ENCODE measurements at places on chromosomes 2 and 18.
A peak's percentile ranks its signal among the peaks of the same experiment; 100 is the strongest.

- DNase-seq = peak; percentile 30
Measured at GRCh38 chr2:210224941-210225672, at the start of gene ACADL. Gene ACADL (minus strand): TSS chr2:210225447. CDS start chr2:210225263, 184 bp downstream.

DNA sequence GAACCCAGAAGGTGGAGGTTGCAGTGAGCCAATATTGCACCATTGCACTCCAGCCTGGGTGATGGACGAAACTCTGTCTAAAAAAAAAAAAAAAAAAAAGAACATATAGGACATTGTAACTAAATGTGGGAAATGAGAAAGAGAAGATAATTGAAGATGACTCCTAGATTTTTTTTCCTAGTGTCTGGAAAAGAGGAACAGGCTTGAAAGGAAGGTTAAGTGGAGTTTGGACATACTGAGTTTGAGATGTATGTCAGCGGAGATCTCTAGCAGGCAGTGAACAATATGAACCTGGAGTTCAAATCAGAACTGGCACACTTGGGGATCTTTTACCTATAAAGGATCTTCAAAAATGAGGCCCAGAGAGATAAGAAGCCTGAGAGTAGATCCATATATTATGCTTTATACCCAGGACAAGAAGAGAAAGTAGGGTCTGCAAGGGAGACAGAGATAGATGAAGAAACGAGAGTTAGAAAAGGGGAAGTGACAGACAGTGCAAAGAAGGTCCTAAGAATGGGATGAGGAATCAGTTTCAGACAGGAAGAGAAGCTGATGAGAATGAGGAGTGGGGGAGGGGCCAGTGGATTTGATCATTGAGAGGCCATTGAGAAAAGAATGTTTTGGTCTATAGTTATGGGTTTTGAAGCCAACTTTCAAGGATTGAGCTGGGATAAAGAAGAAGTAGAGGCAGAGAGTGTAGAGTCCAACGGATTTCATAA is 46.9 kb upstream of the CD28 start:
- DNase-seq = no peak

DNA sequence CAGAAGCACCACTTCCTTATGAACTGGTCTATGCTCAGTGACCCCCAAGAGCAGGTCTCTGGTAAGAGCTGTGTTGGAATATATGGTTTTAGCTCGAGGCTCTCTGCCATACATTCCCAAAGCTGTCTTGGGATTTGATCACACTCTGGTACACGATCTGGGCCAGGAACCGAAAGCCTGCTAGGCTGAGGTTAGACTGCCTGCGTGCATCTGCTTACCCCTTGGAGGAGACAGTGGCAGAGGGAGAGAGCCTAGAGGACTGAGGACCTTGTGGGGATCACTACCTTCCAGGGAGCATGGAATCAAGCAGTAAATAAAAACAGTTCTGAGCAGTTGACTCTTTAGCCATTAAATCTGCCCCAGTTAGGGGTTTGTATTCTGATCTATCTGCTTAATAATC is 63.7 kb downstream of the ZNF532 start:
- DNase-seq = no peak

- DNase-seq = no peak
Measured at GRCh38 chr2:60356346-60356745, 197.1 kb downstream of the BCL11A start.

DNA sequence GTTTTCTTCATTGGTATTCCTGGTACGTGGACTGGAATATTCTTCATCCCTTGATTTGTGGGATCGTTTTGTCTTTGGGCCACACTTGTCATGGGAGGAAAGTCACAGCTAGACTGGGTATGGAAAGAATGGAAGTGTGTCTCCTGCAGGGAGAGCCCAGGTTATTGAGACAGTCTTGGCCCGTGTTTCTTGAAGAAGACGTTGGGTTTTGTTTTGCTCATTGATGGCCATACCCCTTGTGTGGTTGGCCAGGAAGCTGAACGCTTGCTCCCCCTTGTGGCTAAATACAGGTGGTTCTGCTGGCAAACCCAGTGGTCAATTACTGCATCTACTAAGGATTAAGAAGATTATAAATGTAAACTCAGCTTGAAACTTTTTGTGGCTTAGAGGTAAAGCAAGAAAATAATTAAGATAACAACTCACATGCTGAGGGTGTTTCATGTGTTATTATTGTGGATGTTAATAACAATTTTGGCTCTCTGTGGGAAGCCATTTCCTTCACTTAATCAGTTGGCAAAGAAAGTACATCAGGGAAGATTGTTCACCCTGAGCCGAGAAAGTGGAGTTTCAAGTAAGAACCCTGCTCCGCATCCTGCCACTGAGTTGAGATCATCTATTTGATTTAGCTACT is 91.8 kb downstream of the NEDD4L start:
- DNase-seq = peak; percentile 80

GRCh38 chr2:167814881-167815718 is 432.3 kb downstream of the STK39 start:
- no peak for DNase-seq

- no peak for DNase-seq
Measured at GRCh38 chr2:181467966-181468707, 11.0 kb downstream of the ITGA4 start.

- DNase-seq = no peak
Measured at GRCh38 chr2:19009510-19009909, 348.9 kb downstream of the OSR1 start.

GRCh38 chr2:10402062-10402585 is 46.0 kb downstream of the ODC1 start:
- no peak for DNase-seq

All from astrocyte of the spinal cord (primary cell).